ENCODE measurements at places on chromosomes 7 and 10.

GRCh38 chr10:71812016-71812912, 38.8 kb downstream of the PSAP start:
- DNase-seq, result peak; percentile 80

GRCh38 chr7:43787771-43788170, 29.3 kb downstream of the BLVRA start:
- DNase-seq, result no peak

GRCh38 chr7:99006739-99007424, 128.6 kb downstream of the TRRAP start:
- no peak for DNase-seq

- no peak for DNase-seq
These were observed 37.2 kb upstream of the OPTN start for GRCh38 chr10:13062803-13063202.

DNA sequence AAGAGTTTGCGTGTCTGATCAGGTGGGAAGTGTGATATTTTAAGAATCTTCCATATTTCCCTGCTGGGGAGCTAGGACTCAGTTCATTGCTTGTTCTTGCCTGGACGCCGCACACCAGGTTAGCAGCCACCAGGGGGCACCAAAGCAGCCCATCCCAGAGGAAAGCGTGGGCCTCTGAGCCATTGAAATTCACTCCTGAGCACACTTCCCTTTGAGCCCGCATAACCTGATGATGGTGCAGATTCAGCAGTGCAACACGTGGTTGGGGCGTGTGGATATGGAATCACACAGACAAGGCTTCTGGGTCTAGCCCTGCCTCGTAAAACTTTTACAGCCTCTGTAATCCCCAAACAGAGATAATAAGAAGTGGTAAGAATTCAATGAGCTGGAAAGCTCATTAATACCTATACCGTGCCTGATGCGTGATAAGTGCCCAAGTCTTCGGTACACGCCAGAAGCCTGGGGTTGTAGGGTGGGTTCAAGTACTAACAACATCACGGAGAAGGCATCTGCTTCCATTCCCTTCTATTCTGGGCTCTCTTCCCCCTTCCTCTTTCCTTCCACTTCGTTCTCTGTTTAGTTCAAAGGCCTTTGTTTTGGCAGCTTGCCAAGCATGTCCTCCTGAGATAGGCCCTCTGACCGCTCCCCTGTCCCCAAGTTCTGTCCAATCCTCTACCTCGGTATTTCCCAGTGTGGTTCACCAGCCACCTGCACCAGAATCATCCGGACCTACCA, 130.1 kb upstream of the KMT2E start:
- DNase-seq, result peak; percentile 75

DNA sequence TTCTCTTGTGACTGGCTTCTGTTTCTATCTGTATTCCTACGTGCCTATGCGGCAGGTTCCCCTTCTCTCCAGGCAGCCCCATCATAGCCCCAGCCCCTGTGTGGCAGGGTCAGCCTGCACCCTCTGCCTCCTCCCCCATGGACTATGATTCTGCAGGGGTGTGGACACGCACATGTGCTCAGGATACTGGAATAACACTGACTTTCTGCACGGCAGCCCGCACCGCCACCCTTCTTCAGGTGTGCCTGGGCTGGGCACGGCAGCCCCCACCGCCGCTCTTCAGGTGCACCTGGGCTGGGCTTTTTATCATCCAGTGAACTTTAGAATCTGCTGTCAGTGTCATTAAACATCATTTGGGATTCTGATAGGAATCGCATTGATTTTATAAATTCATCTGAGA, 202.6 kb upstream of the PPP2R2D start:
- DNase-seq, result no peak

DNA sequence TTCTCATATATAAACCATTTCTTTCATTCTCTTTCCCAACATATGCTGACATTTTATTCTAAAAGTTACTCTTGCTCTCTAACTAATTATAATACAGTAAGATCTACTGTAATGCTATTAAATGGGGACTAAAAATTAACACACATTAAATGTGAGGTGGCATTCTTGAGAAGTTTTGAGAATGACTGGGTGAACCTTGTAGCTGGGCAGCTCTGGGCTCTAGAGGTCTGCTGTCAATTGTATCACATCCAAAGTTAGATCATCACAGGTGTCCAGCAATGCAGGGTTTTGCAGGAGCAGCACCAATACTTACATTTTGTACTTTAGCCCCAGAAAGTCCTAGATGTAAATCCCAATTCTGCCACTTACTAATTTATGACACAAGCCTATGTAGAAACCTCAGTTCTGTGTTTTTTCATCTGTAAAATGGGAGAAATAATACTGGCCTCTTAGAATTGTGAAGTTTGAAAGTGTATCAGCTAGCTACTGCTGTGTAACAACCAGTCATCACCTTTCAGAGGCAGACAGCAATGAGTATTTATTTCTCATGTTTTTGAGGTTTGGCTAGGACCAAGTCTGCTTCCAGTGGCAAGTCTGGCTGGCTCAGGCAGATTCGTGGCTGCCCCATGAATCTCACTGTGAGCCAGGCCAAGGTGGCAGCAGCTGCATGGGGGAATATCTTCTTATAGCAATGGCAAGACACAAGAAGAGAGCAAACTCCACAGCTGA, 79.6 kb upstream of the EMX2 start:
- no peak for DNase-seq

DNA sequence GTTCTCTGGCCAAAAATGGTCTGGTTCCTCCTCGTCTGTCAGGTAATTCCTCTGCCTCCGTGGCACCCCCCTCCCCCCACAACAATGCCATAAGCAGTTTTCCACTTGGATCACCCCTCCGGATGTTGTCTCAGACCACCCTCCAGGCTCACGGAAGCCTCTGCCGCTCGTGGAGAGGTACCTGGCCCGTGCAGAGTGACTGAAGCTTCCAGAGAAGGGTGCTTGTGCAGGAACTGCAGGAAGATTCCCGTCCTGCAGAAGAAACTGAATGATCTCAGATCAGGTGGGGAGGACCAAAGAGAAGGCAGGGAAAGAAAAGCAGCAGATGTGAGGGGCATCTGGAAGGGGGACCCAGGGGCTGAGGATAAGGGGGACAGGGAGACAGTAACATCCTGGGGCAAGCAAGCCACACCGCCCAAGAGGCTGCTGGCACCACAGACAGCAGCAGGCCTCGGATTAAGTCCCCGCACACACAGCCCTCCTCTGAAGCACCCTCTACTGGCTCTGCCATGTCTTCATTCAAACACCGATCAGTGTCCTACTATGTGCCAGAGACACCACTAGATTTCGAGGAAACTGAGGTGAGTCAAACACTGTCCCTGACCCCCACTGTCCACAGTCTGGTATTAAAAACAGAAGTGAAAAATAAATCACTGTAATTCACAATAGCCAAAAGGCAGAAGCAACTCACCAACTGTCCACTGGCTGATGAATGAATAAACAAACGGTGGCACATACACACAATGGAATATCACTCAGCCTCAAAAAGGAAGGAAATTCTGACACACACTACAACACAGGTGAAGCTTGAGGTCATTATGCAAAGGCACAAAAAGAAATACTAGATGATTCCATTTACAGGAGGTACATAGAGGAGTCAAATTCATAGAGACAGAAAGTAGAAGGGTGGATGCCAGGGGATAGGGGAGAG, 26.4 kb downstream of the KIAA1549 start:
- DNase-seq, result no peak

DNA sequence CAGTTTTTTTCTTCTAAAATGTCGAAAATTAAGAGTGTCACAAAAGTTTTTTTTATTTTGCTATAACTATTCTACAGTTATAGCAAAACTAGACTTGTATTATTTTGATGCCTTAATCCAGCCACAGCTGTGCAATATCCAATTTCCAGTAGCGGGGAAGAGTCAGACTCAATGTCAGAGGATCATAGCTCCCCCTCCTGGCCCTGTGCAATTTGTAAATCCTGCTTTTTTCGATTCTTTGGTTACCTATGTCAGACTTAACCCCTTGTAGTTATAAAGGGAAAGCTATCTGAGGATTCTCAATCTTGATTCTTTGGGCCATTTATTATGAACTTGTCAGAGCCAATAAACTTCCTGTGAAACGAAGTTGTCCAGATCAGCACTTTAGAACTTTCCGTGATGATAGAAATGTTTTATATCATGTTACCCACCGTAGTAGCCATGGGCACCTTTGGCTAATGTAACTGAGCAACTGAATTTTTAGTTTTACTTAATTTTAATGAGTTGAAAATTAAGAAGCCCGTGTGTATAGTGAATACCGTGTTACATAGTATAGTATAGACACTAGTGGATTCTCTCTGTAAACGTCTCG, 87.7 kb upstream of the PRKCQ start:
- DNase-seq, result peak; percentile 38

DNA sequence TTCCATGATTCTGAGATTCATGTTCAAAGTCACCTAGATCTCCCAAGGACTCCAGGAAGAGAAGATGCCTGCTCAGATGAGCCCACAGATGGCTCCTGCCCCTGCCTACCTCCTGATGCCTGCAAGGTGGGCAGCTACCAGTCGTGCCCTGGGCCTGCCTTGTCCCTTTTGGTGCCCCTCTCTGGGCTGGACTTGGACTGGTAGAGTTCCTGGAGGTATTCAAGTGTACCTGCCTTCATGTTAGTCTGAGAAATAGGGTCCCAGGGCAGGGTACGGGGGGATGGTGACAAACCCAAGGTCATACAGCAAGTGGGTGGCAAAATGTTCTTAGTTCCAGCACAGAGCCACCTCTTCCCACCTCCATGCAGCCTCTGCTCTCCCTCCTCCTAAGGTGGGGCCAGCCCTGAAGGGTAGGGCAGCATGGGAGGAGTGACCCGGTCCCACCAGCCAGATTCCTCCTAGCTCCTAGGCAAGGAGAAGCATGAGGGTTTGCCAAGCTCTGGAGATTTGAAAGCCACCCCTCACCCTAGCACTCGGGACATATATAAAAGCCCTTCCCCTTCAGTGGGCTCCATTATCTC, 80.8 kb upstream of the UNC5B start:
- no peak for DNase-seq

- DNase-seq, result no peak
These were observed 916.2 kb upstream of the GHITM start for GRCh38 chr10:83222832-83223742.

DNA sequence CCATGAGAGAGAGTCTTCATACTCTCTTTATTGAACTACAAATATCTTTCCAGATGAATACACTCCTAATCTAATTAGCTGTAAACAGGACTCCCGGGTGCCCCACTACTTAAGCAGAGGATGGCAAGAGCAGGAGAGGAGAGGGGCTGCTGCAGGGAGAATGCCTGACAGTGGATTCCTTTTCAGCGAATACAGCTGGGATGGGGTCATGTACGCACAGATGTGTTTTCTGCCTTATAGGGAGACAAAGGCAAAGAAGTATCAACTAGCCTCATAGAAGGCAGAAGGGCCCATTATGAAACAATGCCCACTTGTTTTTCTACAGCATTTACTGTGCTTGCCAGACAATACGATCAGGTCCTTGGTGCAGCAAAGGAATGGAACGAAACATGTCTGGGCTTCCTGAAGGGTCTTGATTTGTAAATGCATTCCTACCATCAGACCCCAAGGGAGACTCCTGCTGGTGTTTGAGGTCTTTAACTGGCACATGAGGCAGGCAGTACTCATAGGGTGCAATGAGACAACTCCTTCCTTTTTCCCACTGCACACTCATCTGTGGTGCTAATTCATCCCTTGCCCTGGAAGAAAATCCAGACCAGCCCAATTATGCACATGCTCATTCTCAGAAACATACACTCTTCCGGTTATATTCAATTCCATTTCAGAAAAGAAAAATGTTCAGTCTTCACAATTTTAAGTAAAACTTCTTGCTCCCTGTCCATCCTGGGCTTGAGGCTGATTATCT, 117.1 kb downstream of the AOAH start:
- no peak for DNase-seq

GRCh38 chr7:1124816-1125602, 35.0 kb downstream of the ZFAND2A start:
- DNase-seq, result no peak

- no peak for DNase-seq
These were observed 112.1 kb downstream of the WDFY4 start for GRCh38 chr10:48796713-48797245.

- no peak for DNase-seq
These were observed 10.5 kb downstream of the PPP3CB start for GRCh38 chr10:73485320-73485719.

DNA sequence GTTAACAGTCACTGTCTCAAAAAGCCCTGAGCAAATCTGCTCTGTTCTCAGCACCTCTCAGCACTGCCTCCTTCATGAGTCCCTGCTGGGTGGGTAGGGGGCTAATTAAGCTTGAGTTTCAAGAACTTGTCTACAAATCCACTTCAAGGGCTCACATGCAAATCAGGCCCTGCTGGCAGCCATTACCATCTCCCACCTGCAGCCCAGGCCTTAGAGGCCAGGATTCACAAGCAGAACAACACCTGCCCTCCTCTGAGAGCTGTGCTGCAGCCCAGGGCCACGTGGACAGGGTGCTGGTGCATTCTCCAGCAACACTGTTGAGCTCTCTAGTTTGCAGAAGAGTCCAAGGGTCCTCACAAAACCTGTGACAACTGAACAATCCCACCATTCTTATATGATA, 119.2 kb downstream of the DPP6 start:
- no peak for DNase-seq

DNA sequence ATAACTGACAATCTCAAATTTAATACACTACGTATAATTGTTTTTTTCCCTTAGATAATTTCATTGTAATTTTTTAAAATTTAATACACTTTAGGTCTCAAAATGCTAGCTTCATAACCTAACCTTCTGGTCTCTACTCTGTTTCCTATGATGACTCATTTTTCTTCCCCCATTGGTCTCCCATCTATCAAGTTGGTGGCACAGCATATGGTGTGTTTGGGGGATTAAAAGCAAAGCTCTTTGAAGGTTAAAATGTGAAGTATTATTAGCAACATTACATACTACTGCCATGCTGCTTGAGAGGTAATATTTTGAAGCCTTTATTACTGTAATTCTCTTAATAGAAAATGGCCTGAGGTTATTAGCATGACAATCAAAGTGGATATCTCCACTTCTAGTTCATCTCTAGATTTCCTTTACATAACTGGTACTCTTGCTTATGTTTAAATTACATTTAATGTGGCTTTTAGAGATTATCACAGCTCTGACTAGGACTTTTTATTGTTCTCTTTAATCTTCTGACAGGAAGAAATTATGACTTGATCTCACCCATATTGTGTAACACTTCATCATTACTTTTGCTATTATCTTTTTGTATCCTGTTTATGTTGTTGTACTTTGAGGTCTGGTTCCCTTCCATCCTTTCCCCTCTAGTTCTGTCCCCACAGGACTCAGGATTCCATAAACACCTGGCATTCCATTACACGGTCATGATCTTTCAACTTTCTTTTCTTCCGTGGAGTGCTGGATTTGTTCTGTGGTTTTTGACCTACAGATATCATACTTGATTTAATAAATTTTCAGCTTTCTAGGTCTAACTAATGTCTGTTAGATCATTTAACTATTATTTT, 185.1 kb downstream of the SEMA3D start:
- no peak for DNase-seq

GRCh38 chr7:89618274-89618673, 536.0 kb upstream of the STEAP1 start:
- DNase-seq, result no peak

DNA sequence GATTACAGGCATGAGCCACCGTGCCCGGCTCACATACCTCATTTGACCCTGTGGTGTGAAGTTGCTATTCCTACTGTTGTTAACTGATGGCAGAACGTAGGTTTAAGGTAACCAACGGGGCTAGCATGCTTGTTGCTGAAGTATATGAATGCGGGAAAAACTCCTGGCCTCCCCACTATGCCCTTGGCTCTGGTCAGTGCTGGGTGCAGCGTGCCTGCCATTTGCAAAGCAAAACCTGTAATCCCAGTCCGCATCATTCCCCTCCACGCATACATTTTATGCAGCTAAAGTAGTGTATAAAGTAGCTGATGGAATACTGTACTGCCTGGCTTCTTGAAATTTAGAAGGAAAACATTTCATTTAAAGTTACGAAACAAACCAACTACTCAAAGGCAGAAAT, 273.3 kb downstream of the SDK1 start:
- DNase-seq, result no peak

GRCh38 chr7:39459636-39460035, 106.6 kb upstream of the YAE1 start:
- DNase-seq, result no peak

Measured in stimulated activated CD4-positive, alpha-beta T cell treated with anti-CD3 and anti-CD28 coated beads, Interleukin-4, amount 100 ng/mL, for 48 hours (primary cell).